Non-pigmented ciliary epithelial cell (primary cell): ENCODE measurements at places on chromosomes 4 and X.

DNA sequence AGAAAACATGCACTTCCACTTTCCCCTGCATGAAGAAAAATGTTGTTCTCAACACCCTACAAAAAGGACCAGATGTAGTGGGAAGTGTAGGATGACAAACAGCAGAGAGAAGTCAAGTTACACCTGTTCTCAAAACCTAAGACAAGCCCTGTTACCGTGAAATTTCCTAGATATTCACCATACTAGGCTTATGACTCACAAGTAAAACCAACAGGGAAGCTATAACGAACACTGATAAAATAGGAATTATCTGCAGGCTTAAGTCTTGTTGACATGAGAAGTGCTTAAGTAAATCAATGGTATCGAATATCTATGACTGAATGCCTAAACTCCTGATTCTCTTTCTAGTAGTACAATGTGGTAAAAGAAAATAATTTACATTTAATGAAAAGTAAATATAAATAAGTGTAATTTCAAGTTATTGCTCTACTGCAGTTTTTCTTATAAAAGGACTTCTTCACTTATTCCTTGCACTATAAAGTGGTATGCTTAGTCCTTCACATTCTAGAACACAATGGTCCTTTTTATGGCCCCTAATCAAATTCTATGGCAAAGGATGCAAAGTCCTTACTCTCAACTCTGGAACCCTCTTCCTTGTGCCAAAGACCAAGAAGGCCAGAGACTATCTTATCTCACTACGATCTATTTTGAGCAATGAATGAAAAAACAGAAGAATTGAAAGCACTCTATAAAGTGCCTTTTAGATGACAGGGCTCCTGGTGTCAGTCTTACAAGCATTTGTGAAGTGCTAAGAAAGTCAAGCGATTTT lies 19.6 kb downstream of the AP1S2 start:
- DNase-seq = peak; percentile 9

- peak; percentile 6 for DNase-seq
These were observed 538 bp downstream of the STBD1 start for GRCh38 chr4:76306882-76307659.

- no peak for DNase-seq
These were observed 215.2 kb downstream of the CBR4 start for GRCh38 chr4:168794881-168795280.

DNA sequence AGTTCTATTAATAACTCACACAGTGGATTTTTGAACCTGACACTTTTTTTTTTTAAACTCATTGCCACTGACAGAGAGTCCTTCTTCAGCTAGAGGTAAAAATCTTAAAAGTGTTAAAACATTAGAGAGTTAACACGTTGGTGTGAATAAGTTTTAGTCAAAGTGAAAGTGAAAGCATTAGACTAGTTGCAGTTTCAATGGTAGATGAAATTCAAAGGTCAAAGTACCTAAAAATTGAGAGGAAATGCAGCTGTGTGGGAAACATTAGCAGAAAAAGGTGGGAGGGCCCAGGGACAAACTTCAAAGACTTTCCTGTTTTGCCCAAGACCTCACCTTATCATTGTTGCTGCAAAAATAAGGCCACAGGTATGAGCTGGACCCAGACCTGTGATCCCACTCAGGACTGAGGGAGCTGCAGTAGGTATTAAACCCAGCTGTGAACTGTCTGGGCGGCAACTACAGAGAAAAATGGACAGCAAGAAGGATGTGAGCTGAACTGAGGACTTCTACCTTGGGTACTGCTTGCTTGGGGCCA lies 17.6 kb upstream of the GABRA4 start:
- no peak for DNase-seq

GRCh38 chr4:103364083-103364482 lies 165.9 kb upstream of the CENPE start:
- no peak for DNase-seq

GRCh38 chr4:159252491-159252890 lies 149.6 kb downstream of the RAPGEF2 start:
- no peak for DNase-seq

- no peak for DNase-seq
These were observed 400.8 kb downstream of the GPM6A start for GRCh38 chr4:175411251-175411650.

GRCh38 chr4:170940043-170940724 lies 850.4 kb upstream of the AADAT start:
- no peak for DNase-seq

DNA sequence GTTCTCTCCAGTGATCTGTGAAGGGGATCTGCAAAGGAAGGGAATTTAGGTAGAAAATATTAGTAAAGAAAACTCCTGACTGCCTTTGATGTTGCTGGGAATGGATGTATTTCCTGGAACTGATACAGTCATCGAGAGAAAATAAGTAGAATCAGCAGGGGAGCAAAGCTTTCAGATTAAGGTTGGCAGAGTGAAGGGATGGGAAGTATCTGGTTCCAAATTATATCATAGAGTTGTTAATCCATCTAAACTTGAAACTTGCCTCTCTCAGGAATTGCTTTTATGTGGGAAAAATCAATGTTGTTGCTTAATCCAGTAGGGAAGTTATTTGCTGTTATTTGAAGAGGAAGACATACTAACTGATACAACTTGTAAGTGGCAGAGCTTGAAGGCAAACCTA lies 19.3 kb downstream of the EPHA5 start:
- no peak for DNase-seq

DNA sequence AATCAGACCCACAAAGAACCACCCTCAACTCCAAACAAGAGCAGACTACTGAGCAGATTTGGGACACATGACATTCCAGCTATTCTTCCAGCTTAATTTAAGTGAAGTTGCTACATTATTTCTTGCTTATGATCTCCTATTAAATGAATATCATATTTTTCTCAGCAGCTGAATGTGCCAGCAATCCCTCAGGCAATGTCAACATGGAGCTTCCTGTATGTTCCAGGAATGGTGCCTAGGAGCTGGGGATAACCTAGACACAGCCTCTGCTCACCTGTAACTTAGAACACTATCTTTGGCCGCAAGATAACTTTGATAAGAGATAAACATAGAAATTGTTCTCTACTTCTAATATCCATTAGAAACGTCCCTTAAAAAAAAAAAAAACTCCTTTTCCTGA lies 274.4 kb upstream of the RASGEF1B start:
- no peak for DNase-seq

GRCh38 chrX:12949205-12949926 lies 25.5 kb upstream of the TMSB4X start:
- no peak for DNase-seq

GRCh38 chr4:21827575-21827974 lies 121.0 kb downstream of the KCNIP4 start:
- DNase-seq = no peak

- DNase-seq = no peak
These were observed 24.6 kb downstream of the F9 start for GRCh38 chrX:139554991-139555675.

DNA sequence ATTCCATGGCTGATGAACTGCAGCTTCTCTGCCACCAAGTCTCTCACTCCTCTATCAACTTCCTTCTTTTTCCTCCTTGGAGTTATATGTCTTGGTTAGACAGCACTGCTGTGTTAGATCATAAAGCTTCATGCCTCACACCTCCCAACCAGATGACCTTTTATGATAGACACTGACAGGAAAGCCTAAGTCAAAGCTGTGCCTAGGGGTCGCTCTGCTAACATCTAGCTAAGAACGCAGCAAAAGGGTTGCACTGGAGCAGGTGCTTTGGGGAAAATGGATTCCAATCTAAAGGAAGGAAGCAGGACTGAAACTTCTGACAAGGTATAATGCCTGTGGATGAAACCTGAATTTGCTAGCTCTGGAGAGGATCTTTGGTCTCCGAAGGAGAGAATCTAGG lies 509.7 kb downstream of the SMARCA1 start:
- no peak for DNase-seq

- no peak for DNase-seq
These were observed 49.3 kb downstream of the SLC10A7 start for GRCh38 chr4:146472404-146472803.

DNA sequence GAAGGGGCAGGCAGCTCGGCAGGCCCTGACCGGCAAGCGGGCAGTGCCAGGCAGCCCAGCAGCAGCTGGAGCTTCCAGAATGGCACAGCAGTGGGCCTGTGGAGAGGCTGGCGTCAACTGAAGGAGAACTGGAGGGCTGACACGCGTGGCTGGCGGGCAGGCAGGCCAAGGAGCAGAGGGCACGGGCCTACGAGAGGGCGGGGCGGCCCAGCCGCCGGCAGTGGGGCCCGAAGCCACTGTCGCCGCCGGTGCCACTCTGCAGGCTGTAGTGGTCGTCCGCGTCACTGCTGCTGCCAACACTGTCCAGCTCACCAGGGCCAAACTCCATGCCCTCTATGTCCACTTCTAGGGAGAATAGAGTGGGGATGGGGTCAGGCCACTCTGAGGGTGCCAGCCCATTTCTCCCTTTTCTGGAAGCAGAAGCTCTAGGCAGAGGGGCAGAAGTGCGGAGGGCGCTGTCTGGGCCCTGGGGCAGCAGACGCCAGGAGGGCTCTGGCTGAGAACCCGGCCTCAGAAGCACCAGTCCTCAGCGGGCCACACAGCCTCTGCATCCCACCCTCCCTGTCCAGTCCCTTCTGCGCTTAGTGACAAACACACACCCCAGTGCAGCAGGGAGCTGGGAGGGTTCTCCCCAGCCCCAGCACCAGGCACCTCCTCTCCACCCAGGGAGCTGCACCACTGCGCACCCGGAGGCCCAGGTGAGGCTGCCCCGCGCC lies 8.6 kb upstream of the HAUS3 start:
- no peak for DNase-seq

GRCh38 chr4:112939901-112940300 lies 109.6 kb upstream of the ANK2 start:
- no peak for DNase-seq

DNA sequence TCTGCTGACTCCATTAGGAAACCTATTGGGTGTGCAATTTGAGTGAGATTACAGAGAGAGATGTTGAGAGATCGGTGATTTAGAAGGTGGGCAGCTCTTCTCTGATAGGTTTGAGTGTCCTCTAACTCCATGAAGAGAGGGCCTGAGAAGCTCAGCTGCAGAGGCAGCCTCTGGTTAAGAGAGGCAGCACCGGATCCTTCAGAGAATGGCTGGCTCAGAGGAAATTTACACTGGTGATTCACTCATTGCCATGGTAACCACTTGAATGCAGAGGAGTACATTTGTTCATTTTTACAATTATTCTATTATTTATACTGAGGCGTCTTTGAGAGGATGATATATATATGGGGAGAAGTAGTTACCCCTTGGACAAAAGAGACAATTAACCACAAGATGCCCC lies 171.7 kb downstream of the PDGFRA start:
- DNase-seq = peak; percentile 54

DNA sequence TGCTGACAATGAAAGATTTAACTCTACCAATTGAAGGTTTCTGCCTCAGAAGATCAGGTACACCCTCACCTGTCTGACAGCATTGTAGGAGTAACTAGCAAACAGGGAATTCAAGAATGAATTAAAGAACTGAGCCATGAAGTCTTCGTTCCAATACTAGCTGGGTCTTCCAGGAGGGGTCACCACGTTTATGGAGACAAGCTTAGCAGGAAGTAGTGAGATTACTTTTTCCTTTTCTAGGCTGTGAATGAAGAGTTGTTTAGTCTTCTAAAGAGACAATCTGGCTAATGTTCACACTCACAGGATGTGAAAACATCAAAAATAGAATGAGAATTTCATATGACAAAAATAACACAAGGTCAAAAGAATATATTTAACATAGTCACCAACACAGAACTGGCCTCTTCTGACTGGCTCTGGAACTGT lies 54.9 kb downstream of the REELD1 start:
- no peak for DNase-seq

GRCh38 chr4:142396279-142396678 lies 449.8 kb downstream of the INPP4B start:
- no peak for DNase-seq

DNA sequence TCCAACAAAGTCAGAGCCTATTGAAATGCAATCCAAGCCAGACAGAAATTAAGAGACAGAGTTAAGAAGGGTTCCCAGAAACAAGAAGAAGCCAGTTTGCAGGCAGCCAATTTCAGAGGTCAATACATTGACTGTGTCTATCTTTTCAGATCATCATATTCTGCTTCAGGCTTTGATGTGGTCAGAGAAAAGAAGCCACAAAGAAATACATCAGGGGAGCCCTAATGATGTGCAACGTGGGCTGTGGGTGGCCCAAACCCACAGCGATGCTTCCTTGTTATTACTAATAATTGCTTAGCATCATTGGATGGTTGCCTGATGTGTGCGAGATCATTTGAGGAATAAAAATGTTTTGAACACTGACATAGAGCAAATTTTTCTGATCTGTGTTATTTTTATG lies 99.0 kb upstream of the DUSP21 start:
- no peak for DNase-seq

DNA sequence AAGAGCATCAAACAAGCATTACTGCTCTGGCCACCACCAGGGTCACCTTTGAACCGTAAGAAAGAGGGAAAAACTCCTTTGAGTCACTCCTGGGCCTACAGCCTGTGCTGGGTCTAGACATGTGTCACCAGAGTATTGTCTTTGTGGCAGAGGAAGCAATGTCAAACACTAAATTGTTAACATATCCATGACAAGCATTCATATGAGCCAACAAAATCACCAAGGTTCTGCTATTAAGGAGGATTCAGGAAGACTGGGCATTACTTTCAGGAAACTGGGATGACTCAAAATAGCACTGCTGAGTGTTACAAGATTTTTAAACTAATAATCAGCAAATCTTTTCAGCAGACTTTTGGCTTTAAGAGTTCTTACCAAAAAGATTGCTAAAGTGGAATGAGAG lies 28.1 kb downstream of the LGI2 start:
- DNase-seq = no peak

GRCh38 chr4:168569066-168569930 lies 72.4 kb downstream of the PALLD start:
- no peak for DNase-seq

- no peak for DNase-seq
These were observed 99.5 kb downstream of the PPP2R2C start for GRCh38 chr4:6372649-6373525.

GRCh38 chr4:100742045-100742444 lies 224.2 kb upstream of the EMCN start:
- peak; percentile 30 for DNase-seq

- DNase-seq = no peak
These were observed 22.2 kb downstream of the SPINK2 start for GRCh38 chr4:56799161-56799759.

DNA sequence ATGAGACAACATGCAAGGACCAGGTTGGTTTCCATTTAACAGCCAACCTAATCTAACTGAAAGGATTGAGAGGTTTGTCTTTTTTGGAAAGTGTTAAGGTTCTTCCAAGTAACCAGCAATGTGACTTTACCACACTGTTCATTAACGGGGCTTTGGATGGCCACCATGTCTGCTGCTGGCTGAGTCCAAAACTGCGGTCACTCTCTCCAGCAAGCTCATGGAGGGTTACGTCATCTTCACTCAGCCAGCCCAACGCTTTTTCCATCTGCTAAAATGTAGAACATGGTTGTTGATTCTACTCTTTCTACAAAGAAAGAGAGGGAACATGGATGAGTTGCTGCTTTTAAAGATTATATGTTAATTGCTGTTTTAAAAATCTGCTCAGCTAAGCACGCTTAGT lies 11.0 kb downstream of the PKD2 start:
- DNase-seq = no peak

DNA sequence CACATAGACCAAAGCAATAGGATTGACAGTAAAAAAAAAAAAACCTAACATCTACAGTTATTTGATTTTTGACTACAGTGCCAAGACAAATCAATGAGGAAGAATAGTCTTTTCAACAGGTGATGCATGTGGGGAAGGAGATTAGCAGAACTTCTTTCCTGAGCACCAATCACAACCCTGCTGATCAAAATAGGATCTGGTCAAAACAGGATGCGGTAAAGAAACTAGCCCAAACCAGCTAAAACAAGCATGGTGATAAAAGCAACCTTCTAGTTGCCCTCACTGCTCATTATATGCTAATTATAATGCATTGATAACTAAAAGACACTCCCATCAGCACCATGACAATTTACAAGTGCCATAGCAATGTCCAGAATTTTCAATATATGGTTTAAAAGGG lies 667.5 kb downstream of the GRXCR1 start:
- no peak for DNase-seq
